ENCODE measurements at places on chromosomes 16 and 17.
A peak's percentile ranks its signal among the peaks of the same experiment; 100 is the strongest.

DNA sequence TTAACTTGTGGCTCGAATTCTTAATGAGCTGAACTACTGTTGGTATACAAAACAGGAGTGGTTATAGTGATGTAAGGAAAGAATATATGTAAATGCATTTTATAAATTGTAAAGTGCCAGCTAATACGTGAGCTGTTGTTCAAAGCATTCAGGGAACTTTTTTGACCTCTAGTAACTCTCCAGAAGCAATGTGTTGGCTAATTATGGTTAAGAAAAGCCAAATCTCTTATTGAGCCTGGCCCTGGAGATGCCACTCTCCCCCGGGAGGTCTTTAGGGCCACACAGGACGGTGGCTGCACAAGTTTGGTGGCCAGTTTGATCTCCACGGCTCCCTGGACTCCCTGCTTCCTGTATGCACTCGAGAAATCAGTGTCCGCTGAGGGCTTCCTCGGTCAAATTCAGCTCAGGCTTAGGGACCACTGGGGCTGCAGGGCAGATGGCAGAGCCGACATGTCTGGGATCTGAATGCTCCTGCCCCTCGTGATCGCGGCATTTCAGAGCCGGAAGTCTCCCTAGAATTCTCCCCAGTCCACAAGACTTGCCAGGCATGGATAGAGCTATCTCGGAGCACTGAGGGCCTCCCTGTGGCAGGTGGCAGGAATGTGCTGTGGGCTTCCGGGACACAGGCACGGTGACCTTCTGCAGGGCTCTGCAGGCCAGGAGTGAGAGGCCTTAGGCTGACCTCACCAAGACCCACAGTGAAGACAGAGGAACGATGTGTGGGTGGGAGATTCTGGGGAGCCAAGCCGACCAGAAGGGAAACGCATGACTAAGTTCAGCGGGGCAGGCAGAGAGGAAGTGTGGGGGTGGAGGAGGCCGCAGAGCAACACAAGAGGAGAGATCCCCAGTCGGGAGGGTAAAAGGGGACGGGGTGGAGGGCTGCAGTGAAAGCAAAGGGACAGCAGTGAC, 18.6 kb upstream of the PITPNM3 start:
- DNase-seq, result peak; percentile 81

- DNase-seq, result no peak
These were observed 1.1 kb downstream of the SLC25A39 start for GRCh38 chr17:44323359-44324091.

- no peak for DNase-seq
These were observed 5.4 kb upstream of the CSNK1D start for GRCh38 chr17:82278786-82279391.

DNA sequence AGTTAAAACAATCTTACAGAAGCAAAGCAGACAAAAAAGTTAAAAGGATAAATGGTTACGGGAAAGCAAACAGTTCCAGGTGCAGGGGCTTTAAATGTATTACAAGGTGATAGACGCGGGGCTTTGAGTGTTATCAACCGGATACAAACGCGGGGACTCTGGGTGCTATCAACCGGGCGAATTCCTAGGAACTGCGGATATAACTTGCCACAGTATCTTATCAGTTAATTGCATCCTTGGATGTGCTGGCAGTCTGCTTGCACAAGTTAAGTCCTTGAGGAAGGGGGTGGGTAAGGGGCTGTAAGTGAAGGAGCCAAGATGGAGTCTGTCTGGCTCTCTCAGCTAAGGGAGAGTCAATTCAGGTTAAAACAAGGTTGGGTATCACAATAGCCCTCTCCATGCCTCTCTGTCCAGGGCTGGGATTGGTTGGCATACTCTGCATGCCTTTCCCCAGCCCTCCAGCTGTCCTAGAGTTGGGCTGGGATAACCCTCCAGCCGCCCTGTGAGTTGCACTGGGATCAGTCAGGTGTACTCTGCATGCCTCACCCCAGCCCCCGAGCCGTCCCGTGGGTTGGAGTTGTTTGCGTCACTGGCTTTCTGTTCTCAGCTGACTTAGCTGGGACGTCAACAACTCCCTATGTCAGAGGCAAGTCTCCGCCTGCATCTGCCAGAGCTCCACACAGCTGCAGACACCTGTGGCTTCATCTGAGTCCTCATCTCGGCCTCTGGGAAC, 40.9 kb downstream of the TMEM235 start:
- DNase-seq, result no peak

DNA sequence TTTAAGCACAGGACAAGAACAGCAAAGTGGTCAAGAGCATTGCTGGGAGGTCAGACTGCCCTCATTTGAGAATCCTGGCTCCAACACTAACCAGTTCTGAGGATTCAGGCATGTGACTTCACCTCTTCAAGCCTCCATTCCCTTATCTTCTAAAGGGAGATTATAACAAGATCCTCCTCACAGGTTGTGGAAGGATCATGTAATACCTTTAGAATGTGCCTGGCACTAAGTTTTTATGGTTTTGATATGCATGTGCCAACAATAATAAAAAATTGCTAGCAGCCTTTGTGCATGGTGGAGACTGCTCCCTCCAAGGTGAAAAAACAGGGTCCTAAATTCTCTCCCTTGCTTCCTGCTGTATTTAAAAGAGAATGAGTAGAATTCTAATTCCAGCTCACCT, 36.0 kb upstream of the ADAMTS18 start:
- DNase-seq, result no peak

DNA sequence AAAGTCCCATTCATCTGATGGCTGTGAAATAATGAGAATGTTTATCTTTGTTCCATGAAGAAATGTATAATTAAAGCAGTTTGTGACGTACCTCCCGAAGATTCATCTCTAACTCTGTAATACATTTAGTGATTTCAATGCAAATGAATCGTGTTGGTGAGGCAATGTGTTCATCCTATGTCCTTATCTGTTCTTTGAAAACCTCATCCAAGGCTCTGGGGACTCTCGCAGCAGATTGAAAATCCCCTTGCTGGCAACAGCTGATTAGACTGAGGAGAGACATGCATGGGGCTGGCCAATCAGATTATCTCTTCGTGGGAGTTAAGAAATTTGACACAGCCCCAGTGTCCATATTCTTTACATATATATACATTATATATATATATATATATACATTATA, 1095.4 kb upstream of the EEF2KMT start:
- no peak for DNase-seq

- no peak for DNase-seq
These were observed 108.5 kb downstream of the USP22 start for GRCh38 chr17:20934288-20934687.

GRCh38 chr17:82970067-82970466, 109.3 kb upstream of the METRNL start:
- DNase-seq, result no peak

DNA sequence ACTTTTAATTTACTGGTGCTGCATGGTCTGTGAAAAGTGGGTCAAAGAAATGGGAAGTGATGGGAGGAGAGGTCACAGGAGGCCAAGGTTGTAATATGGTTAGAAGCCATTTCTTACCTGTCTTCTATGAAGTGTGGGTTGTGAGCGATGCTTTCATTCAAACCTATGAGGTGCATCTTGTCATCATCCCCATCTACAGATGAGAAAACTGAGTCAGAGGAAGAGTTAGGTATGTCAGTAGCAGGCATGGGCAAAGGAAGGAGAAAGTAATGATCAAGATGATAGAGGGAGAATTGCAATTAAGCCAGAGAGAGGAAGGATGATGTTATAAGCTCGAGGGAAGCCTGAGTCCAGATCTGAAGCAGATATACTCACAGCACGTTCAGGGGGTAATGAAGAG, 19.7 kb downstream of the CDH13 start:
- DNase-seq, result no peak
